Stimulated activated CD4-positive, alpha-beta T cell treated with anti-CD3 and anti-CD28 coated beads, TNF-alpha, amount 100 ng/mL, for 1 hour (primary cell): ENCODE measurements at places on chromosomes 1 and 21.

DNA sequence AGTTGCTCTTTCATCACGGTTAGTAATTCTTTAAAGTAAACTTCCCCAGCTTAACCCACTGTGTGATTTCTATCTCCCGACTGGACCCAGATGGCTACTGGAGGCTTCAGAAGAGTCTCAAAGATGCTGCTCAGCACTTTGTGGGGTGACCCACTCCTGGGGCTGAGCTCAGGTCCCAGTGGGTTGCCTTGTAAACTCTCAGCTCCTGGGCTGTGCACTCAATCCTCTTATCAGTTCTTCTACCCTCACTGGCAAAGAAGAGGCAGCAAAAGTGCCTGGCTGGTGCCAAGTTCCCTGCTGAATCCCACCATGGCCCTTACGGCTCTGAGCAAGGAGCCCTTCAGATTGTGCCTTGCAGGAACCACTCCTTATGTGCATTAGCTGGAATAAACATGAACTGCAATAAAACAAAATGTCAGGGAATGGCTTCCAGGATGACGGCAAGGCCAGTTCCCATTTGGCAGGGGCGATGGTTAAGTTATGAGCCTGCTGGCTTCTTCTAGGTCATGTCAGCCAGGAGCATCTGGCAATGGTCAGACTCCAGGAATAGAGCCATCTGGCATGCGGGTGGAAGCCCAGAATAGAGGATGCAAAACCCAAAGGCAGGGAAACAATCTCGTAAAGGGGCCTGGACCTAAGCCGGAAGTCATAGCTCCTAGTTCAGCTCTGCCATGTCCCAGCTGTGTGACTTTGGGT lies 6.8 kb downstream of the MYOC start:
- DNase-seq = no peak

DNA sequence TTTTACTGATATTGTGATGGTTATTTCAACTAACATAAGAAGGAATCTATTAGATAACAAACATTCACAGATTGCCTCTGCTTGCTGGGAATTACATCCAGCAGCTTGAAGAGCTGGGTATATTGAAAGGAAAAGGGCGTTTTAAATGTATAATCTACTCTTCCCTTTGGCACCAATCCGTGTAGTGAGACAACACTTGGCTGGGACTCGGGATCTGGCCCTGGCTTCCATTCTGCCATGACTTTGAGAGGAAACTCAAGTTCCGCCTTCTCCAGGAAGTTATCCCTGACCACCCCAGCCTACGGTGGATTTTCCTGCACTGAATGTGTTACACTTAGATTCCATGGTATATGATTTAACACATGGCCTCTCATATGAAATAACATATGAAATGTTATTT lies 86.9 kb upstream of the UBE2U start:
- no peak for DNase-seq

DNA sequence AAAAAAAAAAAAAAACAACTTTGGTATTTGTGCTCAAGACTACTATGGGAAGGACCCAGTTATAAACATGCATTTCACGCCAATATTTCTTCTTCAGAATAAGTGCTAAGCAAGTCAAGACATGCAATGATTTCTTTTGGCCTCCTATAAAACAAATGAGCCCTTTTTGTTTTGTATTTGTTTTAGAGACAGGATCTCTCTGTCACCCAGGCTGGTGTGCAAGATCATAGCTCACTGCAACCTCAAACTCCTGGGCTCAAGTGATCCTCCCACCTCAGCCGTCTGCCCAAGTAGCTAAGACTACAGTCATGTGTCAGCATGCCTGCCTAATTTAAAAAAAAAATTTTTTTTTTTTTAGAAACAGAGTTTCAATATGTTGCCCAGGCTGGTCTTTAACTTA lies 348.7 kb downstream of the PCP4 start:
- no peak for DNase-seq

DNA sequence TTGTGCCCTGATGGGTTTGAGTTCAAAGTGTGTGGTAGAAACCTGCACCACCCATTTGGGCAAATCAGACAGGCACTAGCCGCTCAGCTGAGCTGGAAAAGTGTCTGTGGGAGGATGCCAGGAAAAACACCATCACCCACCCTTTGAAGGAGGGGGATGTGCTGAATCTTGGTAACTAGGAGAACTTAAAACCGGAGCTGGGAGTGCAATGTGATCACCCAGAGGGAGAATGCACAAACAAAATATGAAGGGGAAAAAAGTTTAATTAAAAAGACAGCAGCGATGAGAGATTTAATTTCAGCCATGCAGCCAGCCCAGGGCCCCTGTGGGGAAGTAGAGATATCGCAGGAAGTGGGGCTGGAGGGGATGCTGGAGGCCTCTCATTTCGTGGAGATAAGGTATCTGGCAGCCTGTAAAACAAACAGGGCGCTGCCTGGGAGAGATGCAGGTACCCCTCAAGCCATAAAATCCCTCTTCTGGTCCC lies 86.8 kb upstream of the BCAR3 start:
- DNase-seq = no peak

- DNase-seq = no peak
Observed at GRCh38 chr21:42467140-42467983, 28.7 kb downstream of the RSPH1 start.

GRCh38 chr1:20362856-20363255 lies 72.2 kb downstream of the VWA5B1 start:
- DNase-seq = no peak

GRCh38 chr1:8096105-8097011 lies 70.2 kb upstream of the ERRFI1 start:
- DNase-seq = no peak

- DNase-seq = no peak
Observed at GRCh38 chr1:67716800-67717199, 31.8 kb downstream of the GADD45A start.

DNA sequence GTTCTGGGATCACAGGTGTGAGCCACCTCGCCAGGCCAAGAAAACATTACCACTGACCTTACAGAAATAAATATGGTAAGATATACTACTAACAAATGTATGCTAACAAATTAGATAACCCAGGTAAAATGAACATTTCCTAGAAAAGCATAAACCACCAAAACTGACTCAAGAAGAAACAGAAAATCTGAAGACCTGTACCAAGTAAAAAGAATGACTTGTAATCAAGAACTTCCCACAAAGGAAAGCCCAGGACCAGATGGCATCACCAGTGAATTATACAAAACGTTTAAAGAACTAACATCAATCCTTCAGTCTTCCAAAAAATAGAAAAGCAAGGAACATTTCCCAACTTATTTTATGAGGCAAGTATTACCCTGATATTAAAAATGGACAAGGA lies 29.3 kb downstream of the USP24 start:
- no peak for DNase-seq

- no peak for DNase-seq
Observed at GRCh38 chr1:66954208-66954607, 29.4 kb downstream of the MIER1 start.

DNA sequence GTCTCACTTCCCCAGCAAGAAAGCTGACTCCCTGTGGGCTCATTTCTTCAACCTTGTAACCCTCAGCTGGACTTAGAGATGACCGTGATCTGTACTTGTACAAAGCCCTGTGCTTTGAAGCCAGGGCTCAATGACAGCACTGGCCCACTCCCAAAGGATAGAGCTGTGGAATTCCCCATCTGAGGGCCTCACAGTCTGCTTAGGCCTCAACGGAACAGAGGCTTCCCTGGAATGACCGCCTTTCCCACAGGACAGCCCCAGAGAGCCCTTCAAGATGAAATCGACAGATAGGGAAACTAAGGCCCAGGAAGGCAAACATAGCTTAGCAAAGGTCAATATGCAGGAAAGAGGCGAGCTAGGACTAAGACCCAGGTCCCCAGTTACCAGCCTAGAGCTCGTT lies 11.5 kb downstream of the SLC9A1 start:
- DNase-seq = no peak

DNA sequence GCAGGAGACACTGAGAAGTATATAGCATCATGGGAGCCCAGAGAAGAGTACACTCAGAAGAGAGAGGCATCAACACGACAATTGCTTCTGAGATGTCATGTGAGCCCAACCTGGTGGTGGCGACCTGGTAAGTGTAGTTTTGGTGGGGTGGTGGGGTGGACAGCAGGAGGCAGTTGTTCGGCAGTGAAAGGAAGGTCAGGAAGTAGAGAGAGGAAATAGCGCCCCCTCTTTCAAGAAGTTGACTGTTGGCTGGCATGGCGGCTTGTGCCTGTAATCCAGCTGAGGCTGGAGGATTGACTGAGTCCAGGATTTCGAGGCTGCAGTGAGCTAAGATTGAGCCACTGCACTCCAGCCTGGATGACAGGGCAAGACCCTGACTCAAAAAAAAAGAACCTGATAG lies 12.6 kb downstream of the RSPO1 start:
- DNase-seq = no peak

- no peak for DNase-seq
Observed at GRCh38 chr1:108504447-108504846, 54.3 kb downstream of the NBPF6 start.

GRCh38 chr1:60425528-60425927 lies 352.0 kb upstream of the C1orf87 start:
- no peak for DNase-seq

- no peak for DNase-seq
Observed at GRCh38 chr1:244971552-244972216, 107.3 kb upstream of the HNRNPU start.
